Epithelial cell of prostate (primary cell): ENCODE measurements at places on chromosomes 13 and 19.

DNA sequence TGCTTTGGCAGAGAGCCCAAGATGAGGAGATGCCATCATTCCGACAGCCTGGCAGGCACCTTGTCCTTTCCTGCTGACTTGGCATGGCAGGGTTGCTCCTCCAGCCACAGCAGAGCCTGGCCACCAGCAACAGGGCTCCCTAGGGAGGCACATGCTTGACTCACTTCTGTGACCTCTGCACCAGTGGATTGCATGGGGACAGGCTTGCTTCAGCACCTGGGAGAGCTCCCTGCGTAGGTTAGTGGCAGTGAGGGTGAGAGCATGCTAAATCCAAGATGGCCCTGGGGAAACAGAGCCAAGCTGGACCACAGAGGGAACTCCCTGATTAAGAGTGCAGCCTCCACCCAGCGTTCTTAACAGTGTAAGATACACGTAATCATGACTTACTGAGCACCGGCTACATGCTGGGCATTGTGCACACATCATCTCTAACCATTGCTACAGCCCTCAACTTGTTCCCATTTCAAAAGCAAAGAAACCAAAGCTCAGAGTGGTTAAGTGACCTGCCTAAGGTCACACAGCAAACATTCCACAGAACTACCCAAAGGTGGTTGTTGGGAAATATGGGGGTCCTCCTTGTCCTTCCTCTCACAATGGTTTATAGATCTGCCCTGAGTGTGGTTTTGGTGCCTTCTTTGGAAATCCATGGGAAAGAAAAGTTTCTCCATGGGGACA, 116.6 kb upstream of the UQCRFS1 start:
- no peak for DNase-seq

DNA sequence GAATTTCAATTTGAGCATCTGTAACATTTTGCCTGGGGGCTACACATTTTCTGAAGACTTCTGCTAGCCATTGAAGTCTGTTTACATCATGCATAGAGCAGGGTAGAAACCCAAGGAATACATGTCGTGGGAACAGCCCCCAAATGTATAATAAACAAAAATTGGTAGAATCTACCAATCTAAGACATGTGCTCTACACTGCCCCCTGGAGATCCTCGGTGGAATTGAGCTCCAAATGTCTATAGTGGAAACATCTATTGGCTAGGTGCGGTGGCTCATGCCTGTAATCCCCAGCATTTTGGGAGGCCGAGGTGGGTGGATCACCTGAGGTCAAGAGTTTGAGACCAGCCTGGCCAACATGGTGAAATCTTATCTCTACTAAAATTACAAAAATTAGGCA, 57.3 kb downstream of the MBD3L2B start:
- no peak for DNase-seq

DNA sequence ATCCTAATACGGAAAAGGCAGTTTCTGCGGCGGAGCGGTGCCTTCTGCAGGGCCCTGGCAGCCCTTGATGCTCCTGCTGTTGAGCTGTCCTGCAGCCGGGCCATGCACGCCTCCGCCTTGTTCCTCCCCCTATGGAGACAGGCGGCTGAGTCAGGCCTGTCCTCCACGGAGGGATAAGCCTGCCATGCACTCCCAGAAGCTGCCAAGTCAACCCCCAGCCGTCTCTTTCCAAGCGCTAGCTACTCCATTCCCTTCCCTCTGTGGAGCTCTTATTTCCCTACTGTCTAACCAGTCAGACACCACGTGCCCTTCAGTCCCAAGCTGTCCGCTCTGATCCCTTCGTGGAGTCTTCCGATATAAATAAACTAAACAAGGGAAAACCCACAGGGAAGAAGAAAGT, 197.0 kb downstream of the COL4A1 start:
- no peak for DNase-seq

DNA sequence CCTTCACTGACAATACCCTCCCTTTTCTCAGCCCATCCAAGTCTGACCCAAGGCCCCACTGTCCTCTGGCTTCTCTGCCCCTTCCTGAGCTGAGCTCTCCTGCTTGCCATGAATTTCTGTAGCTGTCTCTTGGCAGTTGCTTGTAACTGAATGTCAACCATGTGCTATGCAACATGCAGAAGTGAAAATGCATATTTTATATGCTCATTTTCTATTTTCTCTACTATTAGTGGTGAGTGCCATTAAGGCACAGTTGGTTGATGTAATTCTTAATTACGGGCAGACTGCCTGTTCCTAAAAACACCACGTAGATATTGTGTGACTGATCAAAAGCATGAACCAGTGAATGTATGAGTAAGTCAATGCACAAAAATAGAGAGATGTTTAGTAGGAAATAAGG, 29.6 kb downstream of the TNFSF11 start:
- no peak for DNase-seq

GRCh38 chr13:60230593-60230992, 66.9 kb upstream of the DIAPH3 start:
- no peak for DNase-seq

- DNase-seq, result no peak
Observed at GRCh38 chr13:46947425-46948191, 50.8 kb upstream of the HTR2A start.

- no peak for DNase-seq
Observed at GRCh38 chr19:18135712-18136584, 17.0 kb upstream of the PIK3R2 start.

- no peak for DNase-seq
Observed at GRCh38 chr13:50410921-50411746, 395.9 kb downstream of the KCNRG start.
